IMR-90 (cell line): ENCODE measurements at places on chromosomes 12 and 14. TPM values are rescaled to one million over a fixed set of nuclear protein-coding genes. Genes with fewer than 3 reads are reported as not detected.

Gene SLC25A21
- total RNA-seq, result 0.90 and 2.5 TPM in 2 replicates

DNA sequence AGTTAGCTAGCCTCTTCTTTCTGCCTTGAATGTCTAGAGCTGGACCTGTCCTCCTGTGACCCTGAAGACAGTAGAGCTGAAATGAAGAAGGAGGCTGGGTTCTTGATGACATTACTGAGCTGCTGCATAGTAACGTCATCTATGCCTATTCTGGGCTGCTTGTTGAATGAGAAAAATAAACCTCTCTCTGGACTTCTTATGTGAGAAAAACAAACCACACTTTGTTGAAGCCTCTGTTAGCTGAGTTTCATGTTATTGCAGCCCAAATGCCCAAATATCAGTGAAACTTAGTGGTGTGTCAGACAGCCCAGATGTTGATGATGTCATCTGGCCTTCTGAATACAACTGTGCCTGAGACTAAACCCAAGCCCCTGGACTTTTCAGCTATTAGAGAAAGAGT is 67.0 kb upstream of the MAX start:
- no peaks in the 10 kb centered on the region for H3K27me3 ChIP-seq
- H3K4me1 ChIP-seq, result peaks cover 11% of the 10 kb centered on the region
- H3K27ac ChIP-seq, result no peak overlapping the region
- no peaks in the 10 kb centered on the region for H3K36me3 ChIP-seq
- H3K4me3 ChIP-seq, result no peak overlapping the region
- peak; percentile 89 for DNase-seq

DNA sequence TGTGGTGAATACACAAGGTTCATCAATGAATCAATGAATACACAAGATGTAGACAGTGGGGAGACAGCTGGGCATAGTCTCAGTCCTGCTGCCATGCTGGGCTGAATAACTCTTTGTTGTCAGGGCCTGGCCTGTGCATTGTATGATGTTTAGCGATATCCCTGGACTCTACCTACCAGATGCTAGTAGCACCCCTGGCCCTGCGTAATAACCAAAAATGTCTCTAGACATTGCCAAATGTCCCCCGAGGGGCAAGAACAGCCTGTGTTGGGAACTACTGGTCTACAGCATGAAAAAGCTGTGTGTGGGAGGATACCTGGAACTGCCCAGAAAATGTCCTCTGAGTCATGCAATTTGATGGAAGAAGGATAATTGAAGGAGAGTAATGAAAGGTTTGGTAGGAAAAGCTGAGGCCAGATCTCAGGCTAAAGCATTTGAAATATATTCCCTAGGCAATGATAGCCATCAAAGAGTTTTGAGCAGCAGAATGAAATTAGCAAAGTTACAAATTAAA is 128.2 kb downstream of the TMEM30B start:
- H3K4me3 ChIP-seq, result no peak overlapping the region
- H3K36me3 ChIP-seq, result no peaks in the 10 kb centered on the region
- H3K4me1 ChIP-seq, result peaks cover 31% of the 10 kb centered on the region

- no peak for DNase-seq
- no peaks in the 10 kb centered on the region for H3K36me3 ChIP-seq
- H3K27ac ChIP-seq, result no peak overlapping the region
- peaks cover 87% of the 10 kb centered on the region for H3K27me3 ChIP-seq
- H3K4me1 ChIP-seq, result peaks cover 3% of the 10 kb centered on the region; the same call in 1 of the 2 replicates
Observed at GRCh38 chr14:100568164-100568997, 18.8 kb downstream of the BEGAIN start.

GRCh38 chr12:905261-906031 is 44.0 kb downstream of the RAD52 start:
- no peak for DNase-seq
- no peak overlapping the region for H3K4me3 ChIP-seq
- H3K27me3 ChIP-seq, result no peaks in the 10 kb centered on the region
- H3K27ac ChIP-seq, result no peak overlapping the region
- no peaks in the 10 kb centered on the region for H3K4me1 ChIP-seq
- peaks cover 60% of the 10 kb centered on the region for H3K36me3 ChIP-seq

- peaks cover 11% of the 10 kb centered on the region for H3K36me3 ChIP-seq
- H3K4me1 ChIP-seq, result peaks cover 3% of the 10 kb centered on the region
- H3K27me3 ChIP-seq, result no peaks in the 10 kb centered on the region
- no peak for DNase-seq
Observed at GRCh38 chr14:99441918-99442317, 38.7 kb downstream of the SETD3 start.

DNA sequence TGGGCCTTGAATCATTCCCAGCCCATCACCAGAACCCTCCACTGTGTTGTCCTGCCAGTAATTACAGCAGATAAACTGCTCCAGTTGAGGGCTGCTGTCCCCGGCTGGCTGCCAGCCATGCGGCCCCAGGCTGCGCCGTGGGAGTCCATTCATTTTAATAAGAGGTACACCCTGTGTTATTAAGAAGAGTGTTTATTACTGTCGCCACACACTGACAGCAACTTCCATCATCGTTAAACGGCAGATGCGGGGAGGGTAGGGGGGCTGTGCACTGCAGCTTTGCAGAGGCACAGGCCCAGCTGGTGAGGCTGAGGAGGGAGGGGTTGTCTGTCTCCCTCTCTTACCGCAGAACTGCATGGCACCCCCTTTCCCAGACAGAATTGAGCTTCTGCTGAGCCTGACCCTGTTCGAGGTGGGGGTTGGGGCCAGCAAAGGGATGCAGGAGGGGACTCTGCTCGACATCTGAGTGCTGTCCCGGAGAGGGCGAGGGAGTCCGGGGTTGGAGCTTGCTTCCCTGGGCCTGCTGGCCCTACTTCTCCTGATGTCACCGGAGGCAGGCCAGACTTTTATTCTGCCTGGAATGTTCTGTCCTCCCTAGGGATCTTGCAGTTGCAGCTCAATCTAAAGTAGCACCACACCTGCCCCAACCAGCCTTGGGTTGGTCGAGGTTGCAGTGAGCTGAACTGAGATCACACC is 33.8 kb upstream of the GPATCH2L start:
- H3K4me1 ChIP-seq, result no peaks in the 10 kb centered on the region

- peak; percentile 53 for DNase-seq
- no peak overlapping the region for H3K27ac ChIP-seq
- no peak overlapping the region for H3K4me3 ChIP-seq
Observed at GRCh38 chr14:77208291-77208978, 26.8 kb downstream of the TMEM63C start.

- no peak overlapping the region for H3K4me3 ChIP-seq
- no peak overlapping the region for H3K27ac ChIP-seq
- no peaks in the 10 kb centered on the region for H3K4me1 ChIP-seq
- no peaks in the 10 kb centered on the region for H3K36me3 ChIP-seq
Observed at GRCh38 chr14:56570295-56570694, 9.3 kb upstream of the TMEM260 start.

DNA sequence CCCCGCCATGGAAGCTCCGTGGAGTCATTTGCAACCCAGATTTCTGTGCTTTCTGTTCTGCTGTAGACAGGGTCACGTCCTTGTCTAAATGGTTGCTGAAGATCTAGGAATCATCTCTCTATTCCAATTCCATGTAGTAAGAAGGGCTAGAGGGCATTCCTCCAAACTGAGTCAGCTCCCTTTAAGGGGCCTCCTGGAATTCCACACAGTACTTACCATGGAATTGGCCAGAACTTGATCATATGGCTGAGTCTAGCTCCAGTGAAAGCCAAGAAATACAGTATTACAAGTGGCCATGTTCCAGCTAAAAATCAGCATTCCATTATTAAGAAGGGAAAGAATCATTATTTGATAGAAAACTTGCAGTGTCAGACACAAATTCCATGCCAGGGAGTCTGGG is 171.9 kb downstream of the PRKCH start:
- no peaks in the 10 kb centered on the region for H3K27me3 ChIP-seq
- no peaks in the 10 kb centered on the region for H3K36me3 ChIP-seq
- H3K4me3 ChIP-seq, result no peak overlapping the region
- peaks cover 17% of the 10 kb centered on the region for H3K4me1 ChIP-seq
- DNase-seq, result peak; percentile 94
- peak overlapping the region; percentile 68; the same call in 1 of the 2 replicates for H3K27ac ChIP-seq

GRCh38 chr14:73269729-73270531 is 32.6 kb downstream of the PAPLN start:
- H3K27ac ChIP-seq, result no peak overlapping the region
- peak overlapping the region; percentile 21 for H3K4me3 ChIP-seq
- H3K4me1 ChIP-seq, result peaks cover 4% of the 10 kb centered on the region
- no peaks in the 10 kb centered on the region for H3K27me3 ChIP-seq

GRCh38 chr14:105080161-105080560 is 14.9 kb upstream of the GPR132 start:
- DNase-seq, result no peak
- no peak overlapping the region for H3K4me3 ChIP-seq
- H3K4me1 ChIP-seq, result peaks cover 4% of the 10 kb centered on the region; the same call in 1 of the 2 replicates

GRCh38 chr14:85580536-85581140 is 50.7 kb downstream of the FLRT2 start:
- peaks cover 5% of the 10 kb centered on the region for H3K36me3 ChIP-seq
- peaks cover 16% of the 10 kb centered on the region for H3K4me1 ChIP-seq
- no peaks in the 10 kb centered on the region for H3K27me3 ChIP-seq
- H3K4me3 ChIP-seq, result no peak overlapping the region
- no peak overlapping the region for H3K27ac ChIP-seq

GRCh38 chr14:61501714-61502458 is 180.5 kb downstream of the PRKCH start:
- peaks cover 18% of the 10 kb centered on the region for H3K4me1 ChIP-seq
- no peak for DNase-seq
- H3K36me3 ChIP-seq, result no peaks in the 10 kb centered on the region
- H3K4me3 ChIP-seq, result no peak overlapping the region
- H3K27me3 ChIP-seq, result no peaks in the 10 kb centered on the region

DNA sequence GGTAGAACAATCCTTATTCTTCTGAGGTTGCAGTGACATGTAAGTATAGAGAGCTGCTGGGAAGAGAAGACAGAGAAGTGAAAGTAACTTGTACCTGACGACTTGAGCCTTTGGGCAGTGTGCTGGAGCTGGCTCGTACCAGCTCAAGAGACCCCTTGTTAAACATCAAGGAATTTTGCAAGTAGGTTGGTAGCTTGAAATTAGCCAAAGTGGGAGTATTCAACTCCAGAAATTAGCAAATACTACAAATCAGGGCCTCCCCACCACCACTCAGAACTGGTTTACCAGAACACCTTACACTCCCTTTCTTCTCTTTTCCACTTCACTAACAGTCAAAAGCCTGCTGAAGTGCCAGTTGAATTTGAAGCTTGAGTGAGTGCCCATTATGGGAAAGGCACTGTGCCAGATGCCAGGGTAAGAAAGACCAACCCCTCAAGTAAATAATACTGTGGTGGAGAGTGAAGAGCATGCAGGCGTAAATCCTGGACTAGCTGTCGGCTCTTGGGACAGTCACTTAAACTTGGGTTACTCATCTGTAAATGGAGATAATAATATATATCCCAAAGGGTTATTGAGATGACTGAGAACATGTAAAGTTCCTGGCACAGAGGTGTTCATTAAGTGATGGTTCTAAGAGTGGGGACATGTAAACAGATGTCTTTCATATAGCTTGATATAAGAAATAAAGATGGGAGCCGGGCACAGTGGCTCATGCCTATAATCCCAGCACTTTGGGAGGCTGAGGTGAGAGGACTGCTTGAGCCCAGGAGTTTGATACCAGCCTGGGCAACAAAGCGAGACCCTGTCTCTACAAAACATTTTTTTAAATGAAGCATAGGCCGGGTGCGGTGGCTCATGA is 27.0 kb upstream of the EID3 start:
- H3K27ac ChIP-seq, result no peak overlapping the region; the same call in 1 of the 2 replicates
- peaks cover 6% of the 10 kb centered on the region for H3K4me1 ChIP-seq
- H3K27me3 ChIP-seq, result no peaks in the 10 kb centered on the region
- peak overlapping the region; percentile 10; the same call in 1 of the 2 replicates for H3K4me3 ChIP-seq
- peaks cover 6% of the 10 kb centered on the region; the same call in 1 of the 2 replicates for H3K36me3 ChIP-seq

DNA sequence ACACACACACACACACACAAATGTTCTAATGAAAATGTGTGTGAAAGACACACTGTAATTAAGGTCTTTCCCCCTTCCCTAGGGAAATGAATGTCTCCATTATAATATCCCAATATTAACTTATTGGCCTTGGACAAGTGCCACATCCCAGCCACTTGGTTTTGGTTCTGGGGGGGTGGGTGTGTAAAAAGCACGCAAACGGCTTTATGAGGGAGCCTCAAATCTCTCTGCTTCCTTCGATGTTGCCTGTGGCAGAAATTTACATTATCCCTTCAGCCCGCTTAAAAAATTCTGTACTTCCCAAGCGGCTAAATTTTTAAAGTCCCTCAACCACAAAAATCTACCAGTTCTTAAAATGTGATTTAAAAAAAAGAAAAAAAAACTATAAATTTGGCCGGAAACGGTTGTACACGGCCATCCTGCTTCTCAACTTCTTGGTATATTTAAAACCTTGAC is 432 bp downstream of the C14orf93 start:
- peaks cover 2% of the 10 kb centered on the region; the same call in 1 of the 2 replicates for H3K4me1 ChIP-seq
- no peaks in the 10 kb centered on the region for H3K36me3 ChIP-seq
- H3K27me3 ChIP-seq, result no peaks in the 10 kb centered on the region
- H3K4me3 ChIP-seq, result peak overlapping the region; percentile 58; the same call in 1 of the 2 replicates
